ENCODE measurements at places on chromosomes 6 and 20. TPM values are rescaled to one million over a fixed set of nuclear protein-coding genes. Genes with fewer than 3 reads are reported as not detected.
A peak's percentile ranks its signal among the peaks of the same experiment; 100 is the strongest.

DNA sequence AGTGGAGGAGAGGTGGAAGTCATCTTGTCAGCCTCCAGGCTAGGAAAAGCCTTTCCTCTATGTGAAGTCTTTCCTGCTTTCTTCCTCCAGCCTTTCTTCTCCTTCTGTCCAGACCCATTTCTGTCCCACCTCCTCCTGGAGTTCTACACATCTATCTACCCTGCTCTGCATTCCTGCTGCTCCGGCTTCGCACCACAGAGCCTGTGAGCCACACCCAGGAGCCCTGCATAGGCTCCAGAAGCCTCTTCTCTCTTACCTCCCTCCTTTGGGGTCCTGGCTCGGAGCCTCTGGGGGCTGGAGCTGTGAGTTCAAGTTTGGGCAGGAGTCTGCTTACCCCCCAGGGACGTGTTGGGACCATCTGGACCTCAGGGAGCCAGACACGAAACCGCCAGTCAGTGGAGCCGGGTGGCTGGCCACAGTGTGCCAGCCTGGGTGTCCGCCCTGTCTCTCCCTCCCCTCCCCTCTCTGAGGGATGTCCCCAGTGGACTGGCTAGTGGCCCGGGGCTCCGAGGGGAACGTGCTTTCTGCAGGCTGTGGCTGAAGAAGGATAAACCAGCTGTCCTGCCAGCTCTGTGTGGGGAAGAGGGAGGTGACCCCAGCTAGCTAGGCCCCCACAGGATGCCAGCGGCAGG lies 99.2 kb downstream of the VEGFA start:
- no peaks in the 10 kb centered on the region for H3K4me1 ChIP-seq
- no peaks in the 10 kb centered on the region for H3K36me3 ChIP-seq
- no peaks in the 10 kb centered on the region for H3K27me3 ChIP-seq

- peaks cover 90% of the 10 kb centered on the region for H3K36me3 ChIP-seq
- H3K27ac ChIP-seq = no peak overlapping the region
- no peak for DNase-seq
- no peaks in the 10 kb centered on the region for H3K4me1 ChIP-seq
Observed at GRCh38 chr20:52168116-52168515, 23.5 kb downstream of the ZFP64 start.

PTCRA gene
- not detected for total RNA-seq

GRCh38 chr6:80523010-80523409 lies 416.5 kb downstream of the BCKDHB start:
- peaks cover 4% of the 10 kb centered on the region for H3K4me1 ChIP-seq
- no peak for DNase-seq
- no peaks in the 10 kb centered on the region for H3K27me3 ChIP-seq
- no peak overlapping the region for H3K27ac ChIP-seq
- H3K4me3 ChIP-seq = no peak overlapping the region

DNA sequence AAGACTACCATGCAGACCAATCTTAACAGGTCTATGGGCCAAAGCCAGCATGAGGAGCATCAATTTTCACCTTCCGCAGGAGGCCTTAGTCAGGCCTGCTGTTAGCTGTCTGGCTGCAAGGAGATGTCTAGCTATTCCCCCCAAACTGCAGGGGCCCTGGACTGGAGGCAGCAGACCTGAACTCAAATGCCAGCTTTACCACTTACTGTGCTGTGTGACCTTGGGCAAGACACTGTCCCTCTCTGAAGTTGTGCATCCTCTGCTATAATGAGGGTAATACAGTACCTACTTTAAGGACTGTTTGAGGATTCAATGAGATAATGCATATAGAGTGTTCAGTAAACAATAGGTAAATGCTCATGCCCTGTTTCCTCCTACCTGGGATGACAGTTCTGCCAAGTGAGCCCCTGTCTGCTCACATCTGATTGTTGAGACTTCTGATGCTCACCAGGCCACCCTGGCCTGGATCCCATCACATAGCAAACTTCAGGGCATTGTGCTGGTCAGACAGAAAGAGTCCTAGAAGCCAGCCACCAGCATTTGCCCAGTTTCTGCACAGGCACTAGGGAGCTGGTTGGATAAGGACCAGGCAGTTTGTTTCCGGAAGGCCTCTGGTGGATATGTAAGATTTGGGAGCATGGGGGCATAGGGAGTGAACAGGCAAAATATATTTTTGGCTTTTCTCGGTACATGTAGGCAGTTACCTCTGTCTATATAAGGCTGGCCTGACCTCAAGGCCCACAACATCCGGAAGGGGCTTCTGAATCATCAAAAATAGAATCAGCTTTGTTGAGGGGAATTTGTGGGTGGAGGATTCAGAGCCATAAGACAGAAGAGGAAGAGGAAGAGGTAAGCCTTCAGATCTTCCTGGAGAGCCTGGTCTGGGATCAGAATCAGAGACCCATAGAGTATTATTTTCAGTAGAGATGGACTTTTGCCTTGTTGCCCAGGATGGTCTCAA lies 2.3 kb upstream of the OCSTAMP start:
- no peaks in the 10 kb centered on the region for H3K4me1 ChIP-seq
- H3K27ac ChIP-seq = no peak overlapping the region
- DNase-seq = no peak
- no peaks in the 10 kb centered on the region for H3K36me3 ChIP-seq
- no peaks in the 10 kb centered on the region for H3K27me3 ChIP-seq
- H3K4me3 ChIP-seq = no peak overlapping the region

RAET1G gene
- total RNA-seq = not detected

- no peaks in the 10 kb centered on the region for H3K36me3 ChIP-seq
- H3K27me3 ChIP-seq = no peaks in the 10 kb centered on the region
- H3K4me1 ChIP-seq = peaks cover 8% of the 10 kb centered on the region
- peak overlapping the region; percentile 76 for H3K27ac ChIP-seq
- DNase-seq = no peak
Observed at GRCh38 chr6:26122402-26122792, 35.2 kb downstream of the HFE start.

DNA sequence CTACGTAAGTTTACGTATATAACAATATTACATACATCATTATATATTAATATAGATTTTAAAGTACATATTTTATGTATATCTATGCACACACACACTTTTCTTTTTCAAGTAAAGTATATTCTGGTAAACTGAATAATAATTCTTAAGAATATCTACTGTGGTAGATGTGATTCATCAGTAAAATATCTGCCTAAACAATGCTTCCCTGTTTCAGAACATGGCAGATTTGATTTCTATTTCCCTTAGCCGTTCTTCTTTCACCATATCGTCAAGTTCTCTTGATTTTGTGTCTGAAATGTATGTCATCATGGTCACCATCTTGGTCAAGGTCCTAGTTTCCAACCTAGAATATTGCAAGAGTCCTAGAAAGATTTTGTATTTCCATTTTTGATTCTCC lies 195.6 kb downstream of the HDGFL1 start:
- no peaks in the 10 kb centered on the region for H3K27me3 ChIP-seq
- H3K27ac ChIP-seq = no peak overlapping the region
- no peaks in the 10 kb centered on the region for H3K36me3 ChIP-seq
- DNase-seq = no peak

DNA sequence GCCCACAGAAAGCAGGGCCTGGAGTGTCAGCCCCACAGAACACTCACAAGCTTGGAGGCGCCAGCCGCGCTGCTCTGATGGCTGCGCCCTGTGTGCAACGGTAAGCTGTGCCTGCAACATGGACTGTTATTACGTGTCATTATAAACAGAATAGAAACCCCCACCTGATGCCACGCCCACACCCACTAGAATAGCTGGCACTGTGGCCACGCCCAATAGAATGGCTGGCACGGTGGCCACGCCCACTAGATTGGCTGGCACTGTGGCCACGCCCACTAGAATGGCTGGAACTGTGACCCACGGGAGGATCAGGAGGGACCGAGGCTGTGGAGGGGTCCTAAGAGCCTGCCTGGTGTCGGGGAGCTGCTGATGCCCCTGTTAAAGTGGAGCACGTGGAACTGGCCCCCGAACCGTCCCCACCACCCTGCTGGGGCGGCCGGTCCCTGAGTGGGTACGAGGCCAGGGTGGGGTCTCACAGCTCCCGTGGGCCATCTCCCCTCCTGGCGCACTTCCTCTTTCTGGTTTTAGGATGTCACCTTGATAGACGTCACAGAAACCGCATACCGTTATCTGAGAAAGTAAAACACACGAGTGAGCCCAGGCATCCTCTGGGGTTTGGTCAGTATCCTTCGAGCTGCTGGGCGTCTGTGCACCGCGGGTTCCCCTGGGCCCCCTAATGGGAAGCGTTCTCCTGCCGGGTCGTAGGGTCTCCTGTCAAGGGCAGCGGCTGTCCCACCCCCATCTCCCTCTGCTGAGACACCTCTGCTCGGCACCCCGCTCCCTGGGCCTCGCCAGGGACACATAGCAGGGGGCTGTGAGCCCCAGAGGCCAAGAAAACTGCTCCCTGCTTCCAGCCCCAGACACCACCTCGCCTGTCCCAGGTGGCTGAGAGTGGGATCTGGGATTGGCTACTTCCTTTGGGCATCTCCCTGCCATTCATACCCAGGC lies 25.4 kb downstream of the SLC17A9 start:
- H3K27me3 ChIP-seq = peaks cover 2% of the 10 kb centered on the region
- H3K36me3 ChIP-seq = no peaks in the 10 kb centered on the region
- H3K4me3 ChIP-seq = no peak overlapping the region
- H3K27ac ChIP-seq = no peak overlapping the region
- no peak for DNase-seq
- no peaks in the 10 kb centered on the region for H3K4me1 ChIP-seq

PCMTD2 gene
- 104 TPM for total RNA-seq

TFAP2C gene
- 0.20 TPM for total RNA-seq

HDDC2 gene
- total RNA-seq = 59.4 TPM

DNA sequence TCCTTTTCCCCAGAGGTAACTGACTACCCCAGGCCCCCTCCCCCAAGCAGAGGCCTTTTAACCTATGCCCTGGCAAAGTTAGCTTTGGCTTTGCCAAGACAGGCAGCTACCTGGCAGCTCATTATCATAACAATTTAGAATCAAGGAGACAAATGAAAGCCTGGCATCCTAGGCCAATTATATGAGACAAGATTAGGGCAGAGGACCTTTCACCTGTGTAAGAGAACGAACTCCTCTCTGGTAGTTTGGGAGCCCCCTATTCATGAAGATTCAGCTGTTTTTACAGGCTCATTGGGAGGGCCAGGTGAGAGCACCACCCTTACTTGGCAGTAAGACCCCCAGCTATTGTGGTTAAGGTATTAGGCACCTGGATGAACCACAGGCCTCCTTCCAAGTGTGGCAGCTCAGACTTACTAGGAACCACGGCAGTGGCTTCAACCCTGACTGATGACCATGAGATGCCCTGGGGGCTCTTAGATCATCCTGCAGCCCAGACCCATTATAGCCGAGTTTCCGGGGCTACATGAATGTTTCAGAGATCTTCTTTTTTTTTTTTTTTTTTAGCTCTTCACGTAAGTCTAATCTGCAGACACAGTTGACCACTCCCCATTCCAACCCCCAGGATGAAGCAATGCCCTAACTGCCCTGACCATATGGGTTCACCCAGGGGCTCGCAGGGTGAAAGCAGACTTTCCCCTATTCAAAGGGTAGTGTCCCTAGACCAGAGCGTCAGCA lies 56.2 kb downstream of the RAB44 start:
- H3K4me1 ChIP-seq = no peaks in the 10 kb centered on the region
- no peak overlapping the region for H3K4me3 ChIP-seq
- no peak for DNase-seq
- H3K27ac ChIP-seq = peak overlapping the region; percentile 58
